ENCODE measurements at places on chromosomes 12 and 14. TPM values are rescaled to one million over a fixed set of nuclear protein-coding genes. Genes with fewer than 3 reads are reported as not detected.
A peak's percentile ranks its signal among the peaks of the same experiment; 100 is the strongest.

DNA sequence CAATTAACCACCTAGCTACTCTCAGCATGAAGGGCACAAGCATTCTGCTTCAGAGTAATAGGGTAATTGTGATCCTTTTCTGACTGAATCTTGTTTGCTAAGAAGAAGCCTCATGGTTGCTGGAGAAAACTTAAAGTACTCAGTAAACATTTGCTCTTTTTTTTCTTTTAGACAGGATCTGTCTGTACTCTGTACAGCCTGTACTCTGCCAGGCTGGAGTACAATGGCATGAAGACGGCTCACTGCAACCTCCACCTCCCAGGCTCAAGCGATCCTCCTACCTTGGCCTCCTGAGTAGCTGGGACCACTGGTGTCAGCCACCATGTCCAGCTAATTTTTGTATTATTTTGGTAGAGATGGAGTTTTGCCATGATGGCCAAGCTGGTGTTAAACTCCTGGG lies 12.4 kb downstream of the PPP1R13B start:
- H3K36me3 ChIP-seq = no peaks in the 10 kb centered on the region
- peaks cover 4% of the 10 kb centered on the region for H3K4me1 ChIP-seq
- H3K4me3 ChIP-seq = no peak overlapping the region
- H3K27me3 ChIP-seq = no peaks in the 10 kb centered on the region
- no peak overlapping the region for H3K27ac ChIP-seq

Gene MIS18BP1
- 65.7 TPM for total RNA-seq

DNA sequence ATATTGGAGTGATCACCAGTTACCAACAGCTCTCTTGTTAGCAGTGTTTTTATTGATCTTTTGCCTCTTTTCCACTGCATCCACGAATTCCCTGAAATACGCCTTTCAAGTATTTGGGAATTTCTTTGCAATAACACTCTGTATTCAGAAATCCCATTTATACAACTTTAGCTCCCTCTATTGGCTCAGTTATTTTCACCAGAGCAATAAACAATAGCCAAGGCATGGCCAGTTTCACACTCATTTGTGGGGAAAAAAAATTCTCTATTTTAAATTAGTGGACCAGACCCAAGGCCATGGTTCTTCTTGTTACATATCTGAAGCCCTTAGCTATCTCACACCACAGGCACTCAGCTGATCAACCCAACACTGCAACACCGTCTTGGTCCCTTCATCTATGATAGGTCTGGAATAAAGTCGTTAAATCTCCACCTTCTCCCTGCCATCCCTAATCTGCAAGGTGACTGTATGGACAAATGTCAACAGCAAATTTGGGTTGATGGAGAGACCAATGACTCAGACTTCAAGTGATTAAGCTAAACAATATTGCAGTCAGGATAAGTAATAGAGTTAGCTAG lies 92.4 kb upstream of the TMEM260 start:
- no peak overlapping the region for H3K4me3 ChIP-seq
- no peak for DNase-seq
- no peak overlapping the region for H3K27ac ChIP-seq
- H3K27me3 ChIP-seq = no peaks in the 10 kb centered on the region
- peaks cover 18% of the 10 kb centered on the region for H3K4me1 ChIP-seq

Gene OR11H6
- total RNA-seq = not detected

DNA sequence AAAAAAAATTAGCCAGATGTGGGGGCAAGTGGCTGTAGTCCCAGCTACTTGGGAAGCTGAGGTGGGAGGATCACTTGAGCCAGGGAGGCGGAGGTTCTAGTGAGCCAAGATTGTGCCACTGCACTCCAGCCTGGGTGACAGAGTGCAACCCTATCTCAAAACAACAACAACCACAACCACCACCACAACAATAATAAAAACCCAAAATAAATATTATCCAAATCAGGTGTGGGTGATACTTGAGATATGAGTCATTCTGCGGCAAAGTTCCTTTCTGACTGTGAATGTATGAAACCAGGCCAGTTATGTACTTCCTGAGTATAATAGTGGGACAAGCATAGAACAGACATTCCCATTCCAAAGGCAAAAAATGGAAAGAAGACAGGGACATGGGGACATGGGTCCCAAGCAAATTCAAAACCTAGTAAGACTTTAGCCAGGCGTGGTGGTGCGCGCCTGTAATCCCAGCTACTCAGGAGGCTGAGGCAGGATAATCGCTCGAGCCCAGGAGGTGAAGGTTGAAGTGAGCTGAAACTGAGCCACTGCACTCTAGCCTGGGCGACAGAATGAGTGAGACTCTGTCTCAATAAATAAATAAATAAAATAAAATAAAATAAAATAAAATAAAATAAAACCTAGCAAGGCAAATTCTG lies 9.7 kb upstream of the ERC1 start:
- H3K27ac ChIP-seq = no peak overlapping the region
- no peaks in the 10 kb centered on the region for H3K27me3 ChIP-seq
- no peak overlapping the region for H3K4me3 ChIP-seq

GRCh38 chr12:131783915-131784541 lies 44.2 kb upstream of the MMP17 start:
- peaks cover 28% of the 10 kb centered on the region for H3K4me1 ChIP-seq
- H3K27ac ChIP-seq = peak overlapping the region; percentile 73
- DNase-seq = peak; percentile 41
- H3K4me3 ChIP-seq = peak overlapping the region; percentile 32
- H3K27me3 ChIP-seq = no peaks in the 10 kb centered on the region
- peaks cover 46% of the 10 kb centered on the region for H3K36me3 ChIP-seq

GRCh38 chr12:62732861-62733427 lies 202.0 kb downstream of the PPM1H start:
- no peak overlapping the region for H3K4me3 ChIP-seq
- no peaks in the 10 kb centered on the region for H3K27me3 ChIP-seq
- peaks cover 38% of the 10 kb centered on the region for H3K4me1 ChIP-seq
- DNase-seq = no peak
- no peak overlapping the region for H3K27ac ChIP-seq

DNA sequence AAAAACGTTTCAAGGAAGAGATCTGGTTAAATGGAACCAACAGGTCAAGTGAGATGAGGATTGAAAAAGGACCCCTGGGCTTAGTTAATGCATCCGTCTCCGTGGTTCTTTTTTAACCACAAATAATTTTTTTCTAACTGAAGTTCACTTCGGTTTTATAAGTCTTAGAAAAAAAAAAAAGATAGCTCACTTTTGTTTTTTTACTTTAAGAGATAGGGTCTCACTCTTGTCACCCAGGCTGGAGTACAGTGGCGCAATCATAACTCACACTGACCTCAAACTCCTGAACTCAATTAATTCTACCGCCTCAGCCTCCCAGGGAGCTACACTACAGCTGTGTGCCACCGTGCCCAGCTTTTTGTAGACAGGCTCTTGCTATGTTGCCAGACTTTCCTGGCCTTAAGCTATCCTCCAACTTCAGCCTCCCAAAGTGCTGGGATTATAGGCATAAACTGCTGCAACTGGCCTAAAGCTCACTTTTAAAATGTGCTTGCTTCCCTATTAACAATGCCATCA lies 11.8 kb downstream of the HNRNPC start:
- peaks cover 77% of the 10 kb centered on the region for H3K36me3 ChIP-seq
- peaks cover 54% of the 10 kb centered on the region for H3K4me1 ChIP-seq
- H3K4me3 ChIP-seq = peak overlapping the region; percentile 36
- no peak for DNase-seq

Gene TUNAR
- total RNA-seq = 36.3 TPM

Gene OTOGL
- total RNA-seq = 0.39 TPM

DNA sequence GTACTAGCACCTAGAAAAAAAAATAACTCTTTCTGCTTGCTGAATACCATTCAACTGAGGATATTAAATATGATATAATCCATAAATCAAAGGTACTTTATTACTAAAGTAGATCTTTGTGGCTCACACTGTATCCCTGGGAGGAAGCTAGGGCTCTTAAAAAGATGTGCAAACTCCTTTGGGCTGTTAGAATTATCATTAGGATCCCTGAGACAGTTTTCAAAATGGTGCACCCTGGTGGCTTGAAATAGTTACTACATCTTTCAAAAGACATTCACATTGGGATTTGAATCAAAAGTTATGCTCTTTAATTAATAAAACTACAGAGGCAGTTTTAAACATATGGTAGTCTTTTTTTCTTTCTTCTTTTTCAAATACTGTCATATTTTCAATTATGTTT lies 228.5 kb upstream of the G2E3 start:
- 0 out of 2 replicates have a peak, but pooled peaks cover 4% of the 10 kb centered on the region for H3K36me3 ChIP-seq
- no peaks in the 10 kb centered on the region for H3K27me3 ChIP-seq
- H3K4me3 ChIP-seq = no peak overlapping the region
- H3K4me1 ChIP-seq = peaks cover 4% of the 10 kb centered on the region
- no peak overlapping the region for H3K27ac ChIP-seq
- no peak for DNase-seq

DNA sequence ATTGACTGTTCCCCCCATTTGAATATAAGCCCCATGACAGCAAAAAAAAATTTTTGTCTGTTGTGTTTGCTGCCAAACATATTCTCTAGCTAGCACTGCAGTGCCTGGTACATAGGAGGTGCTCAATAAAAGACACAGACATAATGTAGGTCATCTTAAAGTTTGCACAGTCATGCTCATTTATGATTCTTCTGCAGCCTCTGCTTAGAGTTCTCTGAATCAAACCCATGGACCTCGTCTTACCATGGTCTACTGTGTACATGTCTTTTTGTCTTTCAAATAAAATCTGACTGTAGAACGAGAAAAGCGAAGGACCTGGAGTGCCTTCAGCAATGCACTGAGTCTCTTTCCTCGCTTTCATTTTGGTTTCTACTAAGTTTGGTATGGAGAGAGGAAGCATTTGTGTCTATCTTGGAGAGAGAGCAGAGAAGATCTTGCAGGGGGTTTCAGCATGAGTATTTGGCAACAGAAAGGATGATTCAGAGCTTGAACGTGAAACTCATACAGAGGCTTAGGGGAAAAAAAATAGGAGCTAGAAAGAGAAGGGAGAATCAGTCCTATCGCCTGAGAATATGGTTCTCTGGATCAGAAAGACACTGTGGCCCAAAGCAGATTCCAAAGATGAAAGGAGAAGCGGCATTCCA lies 38.8 kb upstream of the TMCC3 start:
- H3K4me3 ChIP-seq = no peak overlapping the region
- H3K36me3 ChIP-seq = no peaks in the 10 kb centered on the region
- H3K4me1 ChIP-seq = no peaks in the 10 kb centered on the region
- no peak overlapping the region for H3K27ac ChIP-seq
- no peaks in the 10 kb centered on the region for H3K27me3 ChIP-seq

DNA sequence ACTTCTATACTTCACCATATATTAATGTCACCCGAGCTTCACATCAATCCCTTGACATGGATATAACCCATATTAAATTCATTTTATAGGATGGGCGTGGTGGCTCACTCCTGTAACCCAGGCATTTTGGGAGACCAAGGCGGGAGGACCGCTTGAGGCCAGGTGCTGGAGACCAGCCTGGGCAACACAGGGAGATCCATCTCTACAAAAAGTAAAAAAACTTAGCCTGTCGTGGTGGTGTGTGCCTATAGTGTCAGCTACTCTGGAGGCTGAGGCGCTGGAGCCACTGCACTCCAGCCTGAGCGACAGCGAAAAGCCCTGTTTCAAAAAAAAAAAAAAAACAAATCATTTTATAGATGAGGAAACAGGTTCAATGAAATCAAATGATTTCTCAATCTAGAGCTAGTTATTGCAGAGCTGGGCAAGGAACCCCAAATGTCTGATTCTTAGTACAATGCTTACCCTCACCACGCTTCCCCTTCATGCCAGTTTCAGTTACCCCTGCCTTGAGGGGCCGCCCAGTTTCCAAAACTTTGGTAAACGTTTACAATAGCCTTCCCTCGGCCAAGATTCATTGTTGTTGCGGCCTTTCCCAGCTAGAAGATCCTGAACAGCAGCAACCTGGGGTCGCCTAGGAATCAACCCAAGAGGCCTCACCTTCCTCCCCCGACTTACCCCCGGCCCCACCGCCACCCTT lies 751 bp downstream of the PSMB5 start:
- peak overlapping the region; percentile 96 for H3K4me3 ChIP-seq
- peaks cover 40% of the 10 kb centered on the region for H3K36me3 ChIP-seq
- H3K27ac ChIP-seq = peak overlapping the region; percentile 100
- no peaks in the 10 kb centered on the region for H3K27me3 ChIP-seq

Gene LRIG3
- total RNA-seq = 7.8 TPM

DNA sequence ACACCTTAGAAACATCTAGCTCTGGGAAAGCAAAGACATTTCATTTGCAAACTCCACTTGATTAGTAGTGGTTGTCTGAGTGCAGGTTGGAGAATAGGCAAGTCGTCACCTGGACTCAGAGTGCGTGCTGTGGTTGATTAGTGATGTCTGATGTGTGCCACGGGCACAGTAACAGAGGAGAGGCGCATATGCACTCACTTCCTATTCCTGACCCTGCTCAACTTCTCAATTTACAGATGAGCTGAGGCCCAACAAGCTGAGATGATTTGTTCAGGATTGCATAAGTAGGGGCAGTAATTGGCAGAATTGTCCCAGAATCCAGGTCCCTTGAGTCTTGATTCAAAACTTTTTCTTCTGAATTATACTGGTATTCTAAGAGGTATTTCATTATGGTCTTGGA lies 44.9 kb downstream of the ADCK1 start:
- DNase-seq = no peak
- H3K4me1 ChIP-seq = no peaks in the 10 kb centered on the region

DNA sequence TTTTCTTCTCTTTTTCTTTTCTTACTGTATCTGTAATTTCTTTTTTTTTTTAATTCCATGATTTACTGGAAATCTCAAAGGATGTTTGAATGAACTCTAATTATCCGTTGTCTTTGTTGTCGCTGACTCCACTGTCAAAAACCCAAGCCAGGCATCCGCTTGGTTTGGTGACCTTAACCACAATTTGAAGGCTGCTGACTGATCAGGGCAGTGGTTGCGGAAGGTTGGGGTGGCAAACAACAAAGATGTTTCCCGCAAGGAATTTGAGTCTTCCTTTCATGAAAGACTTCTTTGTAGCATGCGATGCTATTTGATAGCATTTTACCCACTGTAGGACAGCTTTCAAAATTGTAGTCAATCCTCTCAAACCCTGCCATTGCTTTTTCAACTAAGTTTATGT lies 1013.8 kb downstream of the DIO2 start:
- no peak overlapping the region for H3K27ac ChIP-seq
- no peaks in the 10 kb centered on the region for H3K27me3 ChIP-seq
- peaks cover 4% of the 10 kb centered on the region for H3K36me3 ChIP-seq
- DNase-seq = no peak
- H3K4me1 ChIP-seq = no peaks in the 10 kb centered on the region

DNA sequence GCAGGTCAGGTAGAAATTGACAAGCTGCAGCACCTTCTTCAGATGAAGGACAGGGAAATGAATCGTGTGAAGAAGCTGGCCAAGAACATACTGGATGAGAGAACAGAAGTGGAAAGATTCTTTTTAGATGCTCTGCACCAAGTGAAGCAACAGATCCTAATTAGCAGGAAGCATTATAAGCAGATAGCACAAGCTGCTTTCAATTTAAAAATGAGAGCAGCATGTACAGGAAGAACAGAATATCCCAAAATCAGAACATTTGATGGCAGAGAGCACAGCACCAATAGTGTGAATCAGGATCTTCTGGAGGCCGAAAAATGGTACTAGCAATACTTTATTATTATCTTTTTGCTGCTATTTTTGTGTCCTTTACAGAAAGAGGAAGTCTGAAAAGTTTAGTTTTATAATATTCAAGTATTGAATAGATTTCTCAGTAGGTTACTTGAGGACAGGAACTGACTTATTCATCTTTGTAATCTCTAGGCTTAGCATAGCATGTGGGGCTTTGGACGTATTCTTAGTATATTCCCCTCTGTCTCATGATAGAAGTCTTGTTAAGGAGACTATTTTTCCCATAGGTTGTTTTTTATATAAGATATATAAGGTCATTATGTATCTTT lies 30.8 kb downstream of the BBOF1 start:
- H3K4me3 ChIP-seq = no peak overlapping the region
- H3K4me1 ChIP-seq = no peaks in the 10 kb centered on the region
- no peak overlapping the region for H3K27ac ChIP-seq
- no peaks in the 10 kb centered on the region for H3K27me3 ChIP-seq
- DNase-seq = no peak
